ENCODE measurements at places on chromosomes 12 and 14.

DNA sequence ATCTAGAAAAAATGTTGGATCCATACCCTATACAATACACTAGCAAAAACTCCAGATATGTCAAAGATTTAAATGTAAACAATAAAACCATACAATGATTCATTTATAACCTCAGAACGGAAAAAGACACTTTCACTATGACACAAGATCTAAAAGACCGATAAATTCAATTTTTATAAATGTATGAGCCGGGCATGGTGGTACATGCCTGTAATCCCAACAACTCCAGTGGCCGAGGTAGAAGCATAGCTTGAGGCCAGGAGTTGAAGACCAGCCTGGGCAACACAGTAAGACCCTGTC, 2.5 kb upstream of the SOS2 start:
- no peak for DNase-seq

DNA sequence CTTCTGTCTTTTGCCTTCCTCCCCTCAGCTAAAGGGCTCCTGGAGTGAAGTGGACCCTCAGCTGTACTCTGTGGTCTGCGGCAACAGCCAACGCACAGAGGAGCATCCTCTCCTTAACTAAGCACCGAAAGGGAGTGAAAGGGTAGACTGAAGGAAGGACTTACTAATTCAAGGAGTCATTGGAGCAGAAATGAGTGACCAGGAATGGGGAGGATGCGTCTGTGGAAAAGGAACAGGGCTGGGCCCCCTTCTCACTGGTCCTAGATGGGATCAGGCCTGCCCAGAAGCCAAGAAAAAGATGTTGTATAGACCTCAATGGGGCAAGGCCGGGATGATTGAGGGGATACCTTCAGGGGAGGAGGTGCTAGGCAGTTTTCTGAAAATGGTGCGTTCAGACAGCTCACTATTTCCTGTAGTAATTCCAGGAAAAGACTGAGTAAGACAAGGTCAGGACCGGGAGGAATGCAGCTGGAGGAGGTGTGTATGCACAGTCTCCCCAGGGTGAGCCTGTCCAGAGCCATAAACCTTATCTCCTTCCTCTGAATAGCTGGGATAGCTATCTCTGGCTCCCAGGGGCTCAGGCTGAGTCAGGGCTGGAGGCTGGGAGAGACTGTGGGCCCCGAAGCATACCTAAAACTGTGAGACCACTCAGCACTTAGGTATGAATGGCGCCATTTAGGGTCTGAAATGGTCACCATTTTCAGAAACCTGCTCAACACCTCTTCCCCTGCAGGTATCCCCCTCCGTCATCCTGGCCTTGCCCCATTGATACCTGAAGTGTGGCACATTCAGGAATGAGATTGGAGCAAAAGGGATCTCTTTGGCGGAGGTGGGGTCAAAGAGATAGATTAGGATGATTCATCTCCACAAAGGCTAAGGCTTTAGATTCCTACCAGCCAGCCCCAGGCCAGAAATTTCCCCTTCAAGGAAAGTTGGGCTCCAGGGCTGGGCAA, 20.2 kb upstream of the KRT8 start:
- no peak for DNase-seq

DNA sequence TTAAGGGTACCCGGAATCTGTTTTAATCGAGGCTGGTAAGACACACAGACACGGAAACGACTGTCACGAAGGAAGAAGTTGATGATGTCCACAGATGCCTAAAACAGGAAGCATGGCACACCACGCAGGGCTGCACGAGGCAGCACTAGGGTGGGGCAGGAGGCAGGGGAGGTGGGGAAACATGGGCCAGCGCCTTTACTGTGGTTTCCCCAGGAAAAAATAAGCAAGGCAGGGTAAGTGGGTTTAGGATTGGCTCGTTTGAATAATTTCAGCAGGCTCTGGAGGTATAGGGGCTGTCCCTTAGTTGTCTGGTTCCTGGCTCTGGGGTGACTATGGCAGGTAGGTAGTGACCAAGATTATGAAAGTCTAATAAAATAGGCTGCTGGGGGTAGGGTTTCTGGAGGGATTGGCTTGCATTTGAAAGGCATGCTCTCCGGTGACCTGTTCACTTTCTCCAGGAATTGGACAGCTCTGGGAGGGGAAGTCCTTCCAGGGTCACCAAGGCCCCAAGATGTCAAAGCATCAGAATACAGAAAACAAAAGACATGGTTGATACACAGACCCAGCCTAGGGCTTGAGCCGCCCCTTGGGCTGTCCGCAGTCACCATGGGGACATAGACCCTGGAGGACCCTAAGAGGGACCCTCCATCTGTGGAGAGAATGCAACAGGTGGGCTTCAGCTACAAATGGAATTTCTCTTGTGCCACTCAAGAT, 35.3 kb downstream of the MAP1LC3B2 start:
- DNase-seq = no peak

DNA sequence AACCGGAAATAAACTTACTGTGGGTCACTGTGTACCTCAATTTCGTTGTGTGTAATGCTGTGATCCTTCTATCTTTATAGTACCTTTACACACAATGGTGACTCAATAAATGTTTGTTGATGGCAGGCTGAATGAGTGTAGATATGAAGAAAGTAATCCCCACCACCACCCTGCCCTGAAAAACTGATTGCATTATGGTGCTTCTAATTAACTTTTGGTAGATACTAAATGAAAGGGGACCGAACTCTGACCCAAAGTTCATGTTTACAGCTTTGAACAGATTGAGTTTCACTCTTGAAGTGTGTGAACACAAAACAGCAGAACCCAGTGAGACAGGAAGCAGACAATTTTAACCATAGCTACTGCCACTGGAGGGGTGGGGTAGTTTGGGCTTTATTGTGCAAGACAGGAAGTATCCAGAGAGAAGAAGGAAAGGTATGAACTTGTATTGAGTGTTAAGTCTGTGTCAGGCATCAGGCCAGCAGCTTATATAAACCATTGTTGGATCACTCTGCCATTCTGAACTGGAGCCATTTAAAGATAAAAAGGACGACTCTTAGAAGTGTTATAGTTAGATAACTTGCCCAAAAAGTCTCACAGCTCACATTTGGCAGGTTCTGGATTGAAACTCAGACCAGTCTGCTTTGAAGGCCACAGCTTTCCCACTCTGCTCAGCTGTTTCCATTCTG, 197.0 kb upstream of the AMIGO2 start:
- peak; percentile 35 for DNase-seq

All from myocyte (in vitro differentiated cells).